ENCODE measurements at places on chromosomes 3 and 15.

DNA sequence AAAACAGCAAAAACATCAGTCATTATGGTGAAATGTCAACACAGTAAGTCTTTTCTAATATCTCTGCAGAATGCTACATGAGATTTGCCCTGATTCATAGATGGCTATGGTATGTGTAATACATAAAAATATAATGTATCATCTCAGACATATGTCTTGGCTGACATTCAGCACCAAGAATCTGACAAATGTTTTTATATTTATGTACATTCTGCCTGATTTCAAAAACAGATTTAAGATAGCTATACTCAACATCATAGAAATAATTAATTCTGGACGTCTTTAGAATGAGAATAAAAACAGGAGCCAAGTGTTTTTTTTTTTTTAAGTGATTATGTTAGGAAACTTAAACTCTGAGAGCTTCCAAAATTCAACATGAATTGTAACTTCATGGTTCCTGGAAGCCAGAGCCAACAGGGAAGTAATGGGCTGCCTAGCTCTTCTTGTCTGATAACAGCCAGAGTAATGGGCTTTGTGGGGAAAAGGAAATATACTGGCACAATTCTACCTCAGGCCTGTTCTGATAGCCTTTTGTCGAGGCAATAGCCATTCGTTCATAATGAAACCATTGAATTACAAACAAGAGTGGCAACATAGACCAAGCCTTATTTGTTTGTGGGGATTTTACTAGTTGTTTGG lies 184.4 kb downstream of the VGLL4 start:
- no peak for DNase-seq

- DNase-seq = no peak
Observed at GRCh38 chr15:94403331-94403730, 172.0 kb downstream of the MCTP2 start.

GRCh38 chr3:307182-307581 lies 110.6 kb downstream of the CHL1 start:
- DNase-seq = no peak

DNA sequence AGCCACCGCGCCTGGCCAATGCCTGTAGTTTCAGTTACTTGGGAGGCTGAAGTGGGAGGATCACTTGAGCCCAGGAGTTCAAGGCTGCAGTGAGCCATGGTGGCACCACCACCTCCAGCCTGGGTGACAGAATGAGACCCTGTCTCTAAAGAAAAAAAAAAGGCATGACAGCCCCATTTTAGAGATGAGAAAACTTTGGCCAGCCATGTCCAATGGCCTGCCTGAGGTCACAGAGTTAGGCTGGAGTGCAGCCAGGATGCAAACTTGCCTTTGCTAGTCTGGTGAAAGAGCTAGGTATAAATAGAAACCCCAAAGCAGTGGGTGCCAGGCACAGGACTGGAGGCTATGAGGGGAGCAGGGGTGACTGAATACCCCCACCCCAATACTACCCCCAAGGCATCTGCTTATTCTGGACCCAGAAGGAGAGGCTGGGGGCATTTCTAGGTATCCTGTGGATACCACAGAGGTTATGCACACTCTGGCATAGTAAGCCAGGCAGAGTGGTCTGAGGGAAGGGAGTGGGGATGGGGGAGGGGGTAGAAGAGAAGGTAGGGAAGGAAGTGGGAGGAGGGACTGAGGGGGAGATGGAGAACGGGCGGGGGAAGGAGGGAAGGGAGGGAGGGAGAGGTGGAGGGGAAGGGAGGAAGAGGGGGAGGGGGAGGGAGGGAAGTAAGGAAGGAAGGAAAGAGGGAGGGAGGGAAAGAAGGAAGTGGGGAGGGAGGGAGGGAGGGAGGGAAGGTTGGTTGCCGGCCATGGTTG lies 16.2 kb upstream of the C15orf39 start:
- no peak for DNase-seq

- DNase-seq = no peak
Observed at GRCh38 chr3:4398120-4398940, 68.7 kb downstream of the SUMF1 start.

GRCh38 chr15:73518876-73519733 lies 76.1 kb downstream of the REC114 start:
- no peak for DNase-seq

- DNase-seq = no peak
Observed at GRCh38 chr3:19446687-19447086, 298.4 kb downstream of the KCNH8 start.

- no peak for DNase-seq
Observed at GRCh38 chr3:12750223-12750622, 8.8 kb downstream of the TMEM40 start.

GRCh38 chr3:195267096-195267495 lies 3.9 kb downstream of the XXYLT1 start:
- DNase-seq = no peak

DNA sequence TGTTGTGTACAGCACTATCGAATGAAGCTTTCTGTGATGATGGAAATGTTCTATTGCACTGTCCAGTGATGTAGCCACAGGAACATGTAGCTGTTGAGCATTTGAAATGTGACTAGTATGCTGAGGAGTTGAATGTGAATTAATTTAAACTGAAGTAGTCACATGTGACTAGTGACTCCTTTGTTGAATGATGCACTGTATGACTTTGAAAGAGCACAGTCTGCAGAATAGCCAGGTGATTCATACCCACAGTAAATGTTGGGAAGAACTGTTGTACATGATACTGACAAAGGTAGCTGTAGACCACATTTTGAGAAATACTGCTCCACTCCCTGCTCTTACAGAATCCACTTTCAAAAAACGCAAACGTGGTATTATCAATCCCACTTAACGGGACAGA lies 34.0 kb upstream of the ACTL6A start:
- no peak for DNase-seq

- DNase-seq = no peak
Observed at GRCh38 chr3:89268059-89268458, 160.6 kb downstream of the EPHA3 start.

Measured in activated CD4-positive, alpha-beta T cell treated with anti-CD3 and anti-CD28 coated beads, Interleukin-2, amount 50 U/mL, for 48 hours (primary cell).